ENCODE measurements at places on chromosomes 3 and 15.

GRCh38 chr3:132535575-132536441, 61.3 kb upstream of the ACKR4 start:
- DNase-seq, result peak; percentile 66

GRCh38 chr15:100809587-100809986, 70.0 kb upstream of the ALDH1A3 start:
- DNase-seq, result no peak

DNA sequence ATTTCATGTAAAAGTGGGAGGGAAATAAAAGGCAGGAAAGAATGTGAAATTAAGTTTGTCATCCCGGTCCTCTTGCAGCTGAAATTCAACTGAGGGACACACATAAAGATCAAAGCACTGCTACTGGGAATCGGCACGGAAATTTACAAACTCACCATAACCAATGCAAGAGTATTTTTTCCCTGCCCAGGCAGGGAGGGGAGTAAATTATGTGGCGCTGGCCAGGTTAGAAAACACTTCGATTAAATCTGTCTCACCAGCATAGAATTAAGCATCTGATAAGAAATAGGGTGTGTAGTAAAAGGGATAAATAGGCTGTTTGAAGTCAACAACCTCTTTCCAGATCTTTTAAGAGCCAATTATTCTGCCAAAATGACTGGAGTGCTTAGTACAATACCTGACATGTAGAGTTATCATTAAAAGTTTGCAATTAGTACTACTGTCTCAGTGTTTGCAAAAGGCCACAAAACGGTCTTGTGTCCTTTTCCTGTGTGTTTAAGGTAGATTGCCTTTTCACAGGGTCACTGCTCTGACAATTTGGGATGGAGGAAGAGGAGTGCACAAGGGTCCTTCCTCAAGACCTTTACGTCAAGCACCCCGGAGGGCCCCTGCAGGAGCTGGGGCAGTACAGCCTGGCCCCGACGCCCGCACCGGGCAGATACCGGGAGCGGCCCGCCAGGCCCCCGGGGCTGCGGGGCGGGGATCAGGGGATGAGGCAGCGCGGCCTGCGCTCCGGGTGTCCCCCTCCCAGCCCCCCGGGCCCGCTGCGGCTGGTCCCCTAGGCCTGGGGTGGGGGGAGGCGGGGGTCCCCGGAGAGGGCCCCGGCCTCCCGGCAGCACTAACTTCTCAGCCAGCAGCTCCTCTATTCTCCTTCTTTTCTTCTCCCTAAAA, 651 bp downstream of the UBA3 start:
- peak; percentile 67 for DNase-seq

GRCh38 chr3:124361566-124361965, 368.7 kb upstream of the UMPS start:
- no peak for DNase-seq

DNA sequence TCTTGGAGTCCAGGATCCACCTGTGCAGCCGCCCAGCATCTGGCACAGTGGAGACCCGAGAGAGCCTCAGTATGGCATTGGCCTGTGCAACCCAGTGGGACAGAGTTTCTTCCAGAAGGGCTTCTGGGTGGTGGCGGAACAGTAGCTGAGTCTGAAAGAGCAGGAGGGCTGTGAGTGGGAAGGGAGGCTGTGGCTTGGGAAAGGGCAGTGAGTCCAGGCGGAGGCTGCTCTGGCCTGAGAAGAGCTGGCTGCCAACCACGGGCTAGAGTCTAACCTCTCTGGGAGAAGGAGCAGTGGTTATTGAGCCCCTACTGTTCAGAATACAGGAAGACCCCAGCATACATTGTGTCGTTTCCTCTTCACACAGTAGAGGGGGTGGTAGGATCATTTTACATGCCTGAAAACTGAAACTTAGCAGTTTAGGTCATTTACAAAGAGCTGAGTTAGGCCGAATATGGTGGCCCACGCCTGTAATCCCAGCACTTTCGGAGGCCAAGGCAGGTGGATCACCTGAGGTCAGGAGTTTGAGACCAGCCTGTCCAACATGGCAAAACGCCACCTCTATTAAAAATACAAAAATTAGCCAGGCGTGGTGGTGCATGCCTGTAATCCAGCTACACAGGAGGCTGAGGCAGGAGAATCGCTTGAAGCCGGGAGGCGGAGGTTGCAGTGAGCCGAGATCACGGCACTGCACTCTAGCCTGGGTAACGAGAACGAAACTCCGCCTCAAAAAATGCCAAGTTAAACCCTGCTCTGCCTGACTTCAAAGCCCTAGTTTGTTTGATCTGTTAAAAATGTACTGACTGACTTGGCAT, 3.2 kb downstream of the AEN start:
- DNase-seq, result no peak

GRCh38 chr3:172397716-172398405, 50.4 kb downstream of the GHSR start:
- DNase-seq, result no peak

DNA sequence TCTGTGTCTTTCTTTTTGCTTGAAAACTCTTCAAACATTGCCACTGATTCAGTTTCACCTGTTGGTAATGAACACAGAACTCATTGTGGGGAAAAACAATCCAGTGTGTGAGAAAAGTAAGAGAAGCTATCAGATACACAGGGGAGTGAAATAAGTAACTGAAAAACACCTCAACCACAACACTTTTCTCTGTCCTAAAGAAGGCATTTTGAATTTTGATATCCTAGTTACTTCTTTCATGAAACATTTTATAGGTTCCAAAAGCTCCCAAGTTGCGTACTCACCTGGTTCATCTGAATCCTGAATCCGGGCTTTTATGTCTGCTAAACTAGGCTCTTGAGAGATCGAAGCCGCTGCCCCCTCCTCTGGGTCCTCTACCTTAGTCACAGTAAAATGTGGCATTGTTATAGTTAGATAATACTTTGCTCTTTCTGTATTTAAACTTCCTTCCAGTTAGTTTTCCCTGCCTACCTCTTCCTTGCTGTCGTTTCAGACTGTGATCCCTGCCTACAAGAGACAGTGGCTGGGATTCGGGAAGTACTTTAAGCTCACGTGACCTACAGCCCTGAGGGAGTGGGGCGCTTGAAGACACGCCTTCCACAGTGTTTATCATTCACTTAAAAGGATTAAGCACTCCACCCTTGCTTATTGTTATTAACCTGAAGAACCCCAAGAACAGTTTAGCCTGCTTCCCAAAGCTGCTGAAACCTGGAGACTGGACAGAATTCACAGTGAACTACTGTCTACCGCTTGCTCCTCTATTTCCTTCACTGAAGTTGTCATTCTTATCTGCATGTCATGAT, 19.1 kb downstream of the SLC12A6 start:
- peak; percentile 75 for DNase-seq

DNA sequence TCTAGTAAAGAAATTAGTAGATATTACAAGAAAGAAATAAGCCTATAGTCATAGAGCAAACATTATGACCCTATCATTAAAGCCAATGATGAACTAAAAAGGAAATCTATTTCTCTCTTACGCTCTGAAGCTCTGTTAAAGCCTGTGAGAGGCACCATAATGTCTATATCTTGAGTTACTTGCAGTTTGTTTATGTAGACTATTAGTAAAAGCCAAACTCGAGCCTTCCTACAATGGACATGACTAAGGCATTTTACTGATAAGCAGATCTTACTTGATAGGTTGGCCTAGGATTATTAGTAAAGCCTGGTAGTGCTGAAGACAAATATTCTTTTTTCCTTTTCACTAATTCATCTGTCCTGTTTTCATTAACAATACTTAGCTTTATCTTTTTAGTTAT, 32.7 kb downstream of the LRRC3B start:
- no peak for DNase-seq

DNA sequence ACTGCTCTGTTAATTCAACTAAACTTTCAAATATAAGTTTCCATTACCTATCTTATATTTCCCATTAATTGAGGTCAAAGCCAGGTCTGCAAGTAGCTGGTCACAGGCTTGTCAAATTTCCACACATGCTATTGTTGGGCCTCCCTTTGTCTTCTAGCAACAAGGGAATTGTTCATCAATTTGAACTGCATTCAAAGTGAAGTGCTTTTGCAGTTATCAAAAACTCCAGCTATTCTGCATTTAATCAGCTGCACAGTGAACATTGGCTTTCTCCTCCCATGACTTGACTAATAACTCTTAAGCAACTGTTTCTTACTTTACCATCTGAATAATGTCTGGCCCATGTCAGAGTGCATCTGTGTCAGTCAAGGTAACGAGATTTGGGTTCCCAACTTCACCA, 198.4 kb downstream of the KCNH8 start:
- no peak for DNase-seq

- DNase-seq, result no peak
These were observed 192.8 kb upstream of the ST8SIA2 start for GRCh38 chr15:92200891-92201290.

GRCh38 chr3:179819379-179819778, 166.5 kb downstream of the USP13 start:
- peak; percentile 55 for DNase-seq

GRCh38 chr3:58418227-58418626, 15.4 kb downstream of the PDHB start:
- DNase-seq, result no peak

- no peak for DNase-seq
These were observed 262.2 kb downstream of the CHL1 start for GRCh38 chr3:458653-459310.

DNA sequence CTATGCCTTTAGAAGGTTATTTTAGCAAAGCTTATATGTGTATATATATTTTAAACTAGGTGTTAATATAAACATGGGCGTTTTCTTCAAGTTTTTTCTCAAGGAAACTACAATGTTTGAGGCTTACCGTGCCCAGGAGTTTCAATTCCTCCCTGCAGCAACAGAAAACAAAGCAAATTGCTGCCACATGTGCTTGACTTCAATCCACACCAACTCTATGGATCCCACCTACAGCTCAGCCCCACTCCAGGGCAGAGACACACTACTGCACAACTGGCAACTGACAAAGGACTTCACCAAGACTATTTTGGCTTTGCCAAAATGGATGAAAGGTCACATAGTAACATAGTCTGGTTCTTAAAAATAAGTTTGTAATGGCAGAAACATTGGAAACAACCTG, 346.6 kb downstream of the ERC2 start:
- DNase-seq, result no peak

DNA sequence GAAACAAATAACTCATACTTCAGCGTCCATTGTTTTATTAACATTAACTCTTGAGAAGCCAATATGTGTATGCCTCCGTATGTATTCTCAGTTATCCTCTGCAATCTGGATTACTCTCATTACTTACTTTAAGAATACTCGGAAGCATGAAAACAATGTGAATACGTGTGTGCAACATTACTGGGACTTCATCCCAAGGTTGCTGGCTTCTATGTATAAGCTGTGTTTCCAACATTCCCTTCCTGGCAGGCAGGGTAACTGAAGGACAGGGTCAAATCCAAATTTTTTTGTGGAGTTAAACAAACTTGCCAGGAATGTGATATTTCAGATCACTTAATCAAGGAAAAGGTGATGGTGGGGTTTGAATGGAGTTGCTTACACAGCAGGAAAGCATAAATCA, 34.5 kb upstream of the NR1I2 start:
- no peak for DNase-seq

DNA sequence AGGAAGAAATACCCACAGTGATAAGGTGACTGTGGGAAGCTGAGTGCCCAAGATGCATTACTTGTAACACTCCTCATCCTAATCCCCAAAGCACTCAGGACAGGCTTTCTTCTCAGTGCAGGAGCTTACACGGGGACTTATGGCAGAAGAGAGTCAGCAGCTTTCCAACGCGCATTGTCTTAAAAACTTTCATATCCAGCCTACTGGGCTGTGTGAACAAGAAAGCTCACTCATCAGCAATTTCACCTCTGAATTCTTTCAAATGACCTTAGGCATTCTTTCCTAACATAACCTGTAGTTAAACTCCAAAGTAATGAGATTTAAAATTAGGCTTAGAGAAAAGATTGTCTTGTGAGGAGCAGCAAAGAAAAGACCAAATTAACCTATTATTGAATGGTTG, 132.3 kb downstream of the KCNAB1 start:
- no peak for DNase-seq

GRCh38 chr15:52717924-52718323, 38.7 kb upstream of the ATOSA start:
- no peak for DNase-seq

DNA sequence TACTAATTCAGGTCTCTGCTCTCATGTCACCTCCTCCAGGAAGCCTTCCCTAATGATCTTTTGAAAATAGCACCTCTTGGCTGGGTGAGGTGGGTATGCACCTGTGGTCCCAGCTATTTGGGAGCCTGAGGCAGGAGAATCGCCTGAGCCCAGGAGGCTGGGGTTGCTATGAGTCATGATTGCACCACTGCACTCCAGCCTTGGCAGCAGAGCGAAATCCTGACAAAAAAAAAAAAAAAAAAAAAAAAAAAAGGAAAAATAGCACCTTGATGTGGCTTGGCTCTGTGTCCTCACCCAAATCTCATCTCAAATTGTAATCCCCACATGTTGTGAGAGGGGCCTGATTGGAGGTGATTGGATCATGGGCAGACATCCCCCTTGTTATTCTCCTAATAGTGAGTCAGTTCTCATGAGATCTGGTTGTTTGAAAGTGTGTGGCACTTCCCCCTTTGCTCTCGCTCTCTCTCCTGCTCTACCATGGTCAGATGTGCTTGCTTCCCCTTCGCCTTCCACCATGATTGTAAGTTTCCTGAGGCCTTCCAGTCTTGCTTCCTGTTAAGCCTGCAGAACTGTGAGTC, 11.2 kb upstream of the RNU6-1 start:
- no peak for DNase-seq

GRCh38 chr15:81026836-81027599, 26.3 kb downstream of the TLNRD1 start:
- no peak for DNase-seq

DNA sequence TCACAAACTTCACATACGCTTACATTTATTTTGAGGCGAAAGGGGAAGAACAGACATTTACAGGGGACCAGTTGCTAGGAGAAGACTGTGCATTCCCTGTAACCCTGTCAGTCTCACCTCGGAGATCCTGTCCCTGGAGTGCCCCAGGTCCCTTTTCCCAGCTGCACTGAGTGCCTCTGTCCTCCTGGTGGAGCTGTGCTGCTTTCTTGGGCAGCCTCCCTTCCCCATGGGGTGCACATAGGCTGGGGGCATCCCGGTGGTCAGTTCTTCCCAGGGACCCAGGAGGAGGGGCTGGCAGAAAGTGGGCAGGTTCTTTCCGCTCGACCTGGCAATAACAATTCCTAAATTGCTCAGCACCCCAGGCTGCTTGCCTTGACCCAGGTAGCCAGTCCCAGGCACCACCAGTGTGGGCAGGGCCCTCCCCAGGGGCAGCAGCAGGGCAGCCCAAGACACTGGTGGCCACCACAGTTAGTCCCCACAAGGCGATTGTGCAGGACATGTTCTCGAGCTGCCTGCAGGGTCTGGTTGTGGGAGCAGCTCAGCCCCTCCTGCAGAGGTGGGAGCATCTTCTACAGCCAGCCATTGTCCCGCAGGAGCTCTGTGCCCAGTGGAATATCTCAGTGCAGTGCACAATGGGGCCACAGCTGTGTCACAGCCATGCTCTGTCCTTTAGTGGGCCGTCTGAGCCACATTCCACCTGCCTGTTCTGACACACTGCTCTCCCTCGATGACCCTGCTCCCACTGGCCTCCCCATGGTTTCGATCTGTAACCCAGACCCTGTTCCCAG, 36.3 kb downstream of the APBA2 start:
- DNase-seq, result no peak

GRCh38 chr3:116630494-116630893, 79.1 kb upstream of the TUSC7 start:
- DNase-seq, result no peak

GRCh38 chr3:72049300-72049699, 264.4 kb upstream of the PROK2 start:
- no peak for DNase-seq

- DNase-seq, result no peak
These were observed 114.8 kb downstream of the DLG1 start for GRCh38 chr3:197183582-197183981.

Measured in heart left ventricle (tissue), 16 donors.